ENCODE measurements at places on chromosomes 7 and 10.

- no peak for DNase-seq
Observed at GRCh38 chr7:5397736-5398135, 25.9 kb downstream of the TNRC18 start.

DNA sequence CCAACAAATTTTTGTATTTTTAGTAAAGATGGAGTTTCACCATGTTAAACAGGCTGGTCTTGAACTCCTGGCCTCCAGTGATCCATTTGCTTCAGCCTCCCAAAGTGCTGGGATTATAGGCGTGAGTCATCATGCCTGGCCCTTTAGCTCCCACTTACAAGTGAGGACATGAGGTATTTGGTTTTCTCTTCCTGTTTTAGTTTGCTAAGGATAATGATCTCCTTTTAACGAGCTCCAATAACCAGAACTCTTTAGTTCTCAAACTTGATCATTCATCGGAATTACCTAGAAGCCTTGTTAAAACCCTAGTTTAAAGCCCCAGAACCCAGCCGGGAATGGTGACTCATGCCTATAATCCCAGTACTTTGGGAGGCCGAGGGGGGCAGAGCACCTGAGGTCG lies 481.4 kb downstream of the TYW1 start:
- no peak for DNase-seq

- peak; percentile 48 for DNase-seq
Observed at GRCh38 chr10:108393089-108393488, 1228.6 kb upstream of the SORCS1 start.

- no peak for DNase-seq
Observed at GRCh38 chr10:108901781-108902618, 1021.3 kb downstream of the XPNPEP1 start.

GRCh38 chr7:4807598-4808016 lies 32.2 kb downstream of the AP5Z1 start:
- no peak for DNase-seq

DNA sequence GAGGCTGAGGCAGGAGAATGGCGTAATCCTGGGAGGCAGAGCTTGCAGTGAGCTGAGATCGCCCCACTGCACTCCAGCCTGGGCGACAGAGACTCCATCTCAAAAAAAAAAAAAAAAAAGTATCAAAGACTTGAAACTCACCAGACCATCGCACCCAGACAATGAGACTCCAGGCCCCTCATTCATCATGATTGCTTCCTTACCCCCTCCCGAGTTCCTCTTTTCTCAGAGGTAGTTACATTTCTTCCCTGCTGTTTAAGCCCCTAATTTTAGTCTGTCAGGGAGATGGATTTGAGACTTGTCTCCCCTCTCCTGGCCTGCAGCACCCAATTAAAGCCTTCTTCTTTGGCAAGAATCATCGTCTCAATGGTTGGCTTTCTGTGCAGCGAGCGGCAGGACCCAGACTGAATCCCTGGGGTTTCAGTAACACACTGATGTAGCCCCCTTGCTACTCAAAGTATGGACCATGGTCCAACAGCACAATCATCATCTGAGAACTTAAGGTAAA lies 19.4 kb upstream of the TPST1 start:
- no peak for DNase-seq

- no peak for DNase-seq
Observed at GRCh38 chr10:104328896-104329710, 9.2 kb downstream of the ITPRIP start.

DNA sequence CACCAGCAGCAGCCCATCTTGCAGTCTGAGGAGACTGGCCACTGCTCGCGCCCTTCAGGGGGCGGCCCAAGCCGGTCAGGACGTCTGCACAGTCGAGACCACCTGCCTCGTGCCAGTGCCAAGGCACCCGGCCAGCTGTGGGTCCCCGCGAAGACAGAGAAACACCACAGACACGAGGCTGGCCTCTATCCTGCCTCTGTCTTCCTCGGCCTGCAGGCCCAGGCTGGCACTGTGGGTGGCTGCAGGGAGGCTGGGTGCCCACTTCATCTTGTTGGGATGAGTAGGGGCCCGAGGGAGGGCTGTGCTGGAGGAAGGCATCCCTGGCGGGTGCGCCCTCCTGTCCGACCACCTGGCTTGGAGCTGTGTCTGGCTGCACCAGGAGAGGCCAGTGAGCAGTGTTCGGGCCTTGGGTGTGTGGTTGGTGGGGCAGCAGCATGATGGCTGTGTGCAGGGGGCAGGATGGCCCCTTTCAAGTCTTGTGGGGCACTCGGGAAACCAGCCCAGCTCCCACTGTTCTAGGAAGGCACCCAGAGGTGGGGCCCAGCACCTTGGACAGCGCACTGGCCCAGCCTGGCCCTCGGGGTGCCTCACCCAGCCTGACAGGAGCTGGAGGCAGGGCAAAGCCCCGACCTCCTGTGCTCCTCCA lies 7.3 kb downstream of the DPYSL4 start:
- DNase-seq: no peak

GRCh38 chr7:43763183-43763582 lies 4.7 kb downstream of the BLVRA start:
- DNase-seq: no peak

DNA sequence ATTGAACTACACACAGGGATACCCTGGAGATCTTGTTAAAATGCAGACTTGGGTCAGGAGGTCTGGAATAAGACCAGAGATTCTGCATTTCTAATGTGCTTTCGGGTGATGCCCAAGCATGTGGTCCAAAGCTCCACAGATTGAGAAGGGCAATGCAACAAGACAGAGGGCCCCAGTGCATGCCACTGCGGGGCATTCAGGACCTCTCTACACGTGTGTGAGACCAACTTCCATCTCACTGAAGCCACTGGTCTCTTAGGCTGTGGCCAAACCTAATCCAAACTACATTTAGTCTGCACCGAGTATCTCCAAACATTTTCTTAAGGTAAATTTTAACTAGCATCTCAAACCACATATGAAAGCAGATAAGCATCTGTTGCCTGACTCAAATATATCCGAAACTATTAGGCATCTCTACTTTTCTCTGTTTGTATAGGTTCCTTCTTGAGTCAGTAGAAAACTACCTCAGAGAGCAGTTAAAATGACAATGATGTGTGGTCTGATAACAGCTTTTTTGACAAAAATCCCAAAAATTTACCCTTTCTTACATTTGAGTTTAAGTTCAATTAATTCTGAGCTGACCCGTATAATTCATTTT lies 107.5 kb downstream of the ELMO1 start:
- DNase-seq: no peak

GRCh38 chr7:149715476-149715875 lies 57.9 kb downstream of the ZNF467 start:
- no peak for DNase-seq

DNA sequence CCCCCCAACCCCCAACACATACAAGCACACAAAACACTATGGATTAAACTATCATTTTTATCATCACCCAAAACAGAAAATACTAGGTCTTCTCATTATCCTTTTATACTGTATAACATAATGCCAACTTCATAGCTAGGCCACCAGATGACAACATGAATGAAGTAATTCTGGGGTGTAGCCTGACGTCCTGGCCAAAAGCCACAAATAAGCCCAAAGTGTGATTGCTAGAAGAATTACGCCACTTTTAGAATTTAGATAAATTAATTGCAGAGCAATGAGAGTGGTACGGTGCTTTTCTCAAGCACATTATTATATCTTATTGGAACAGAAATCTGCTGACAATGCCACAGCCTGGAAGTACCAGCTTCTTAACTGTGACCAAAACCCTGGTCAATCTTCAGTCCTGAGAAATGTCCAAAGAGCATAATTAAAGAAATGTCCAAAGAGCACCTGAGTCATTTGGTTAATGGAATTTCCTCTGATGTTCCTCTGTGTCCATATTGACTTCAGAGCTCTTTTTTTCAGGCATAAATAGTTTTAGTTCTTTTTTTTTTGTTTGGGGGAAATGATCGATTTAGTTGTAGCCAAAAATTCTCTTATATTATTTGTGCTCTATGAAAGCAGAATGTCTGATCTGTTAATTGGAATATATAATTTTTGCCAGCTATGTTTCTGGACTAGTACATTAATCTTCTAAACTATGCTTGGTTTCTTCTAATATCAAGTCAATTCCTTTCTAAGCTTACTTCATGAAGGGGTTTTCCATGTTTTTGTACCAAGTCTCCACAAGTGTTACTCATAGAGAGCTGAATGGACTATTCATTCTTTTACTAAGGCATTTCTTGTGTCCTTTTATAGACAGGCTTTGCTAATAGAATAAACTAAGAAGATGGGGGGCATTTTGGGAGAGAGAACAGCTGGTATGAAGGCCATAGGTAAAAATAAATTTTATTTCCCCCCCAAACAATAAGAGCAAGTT lies 233.4 kb upstream of the SLC26A5 start:
- DNase-seq: no peak

GRCh38 chr7:42097752-42098151 lies 139.3 kb downstream of the GLI3 start:
- no peak for DNase-seq

DNA sequence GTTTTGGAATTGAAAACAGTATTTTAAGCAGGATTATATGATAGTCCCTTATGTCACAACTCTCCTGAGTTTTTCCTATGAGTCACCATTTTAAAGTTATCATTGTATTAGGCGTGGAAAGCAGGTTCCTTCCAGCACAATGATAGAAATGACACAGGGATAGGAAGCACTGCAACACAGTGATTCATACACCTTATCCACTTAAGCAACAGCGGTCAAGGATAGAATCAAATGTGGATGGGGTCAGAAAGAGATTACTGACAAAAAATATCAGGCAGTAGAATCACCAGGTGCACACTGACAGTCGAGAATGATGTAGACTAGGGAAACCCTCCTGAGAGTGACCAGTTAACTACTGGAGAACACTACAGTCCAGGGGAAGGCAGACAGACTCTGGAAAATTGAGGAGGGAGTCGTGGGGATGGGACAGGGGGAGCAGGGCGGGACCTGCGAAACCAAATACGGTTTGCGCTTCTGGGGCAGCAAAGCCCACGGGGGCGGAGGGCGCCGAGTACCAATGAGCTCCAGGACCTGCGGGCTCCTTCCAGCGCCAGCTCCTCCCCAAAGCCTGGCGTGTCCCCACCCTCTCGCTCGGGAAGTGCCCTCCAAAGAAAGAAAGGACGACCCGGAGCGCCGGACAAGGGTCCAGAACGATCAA lies 479 bp downstream of the PNPLA8 start:
- DNase-seq: peak; percentile 82

GRCh38 chr7:40923626-40924025 lies 779.3 kb downstream of the INHBA start:
- DNase-seq: no peak

DNA sequence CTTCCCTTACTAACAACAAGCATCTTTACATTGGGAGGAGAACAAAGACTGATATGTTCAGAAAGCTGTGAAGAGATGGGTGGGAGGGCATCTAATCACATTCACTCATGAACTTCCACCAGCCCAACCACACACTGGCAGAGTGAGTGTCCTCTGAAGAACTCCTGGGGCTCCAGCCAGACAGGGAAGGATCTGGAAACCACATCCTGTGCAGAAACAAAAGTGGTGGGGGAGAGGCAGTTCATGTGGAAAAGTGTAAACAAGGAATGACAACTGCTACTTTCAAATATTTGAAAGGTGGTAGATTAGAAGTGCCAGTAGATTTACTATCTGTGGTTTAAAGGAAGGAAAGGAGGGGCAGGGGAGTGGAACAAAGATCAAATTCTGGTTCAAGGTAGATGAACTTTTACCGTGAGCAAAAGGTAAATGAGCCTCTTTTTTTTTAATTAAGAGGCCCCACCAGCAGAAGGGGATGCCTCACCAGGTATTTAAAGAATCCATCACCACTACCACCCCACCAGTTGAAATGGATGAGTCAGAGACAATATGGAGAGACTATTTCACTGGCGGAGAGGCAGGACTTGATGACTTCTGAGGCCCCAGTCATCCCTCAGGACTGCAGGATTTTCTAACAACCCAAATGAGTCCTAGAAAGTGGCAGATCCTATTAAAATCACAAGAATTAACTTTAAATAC lies 34.5 kb downstream of the GOT1 start:
- no peak for DNase-seq

GRCh38 chr10:82319074-82319473 lies 444.1 kb downstream of the NRG3 start:
- peak; percentile 15 for DNase-seq

- DNase-seq: no peak
Observed at GRCh38 chr10:75876710-75877109, 445.3 kb downstream of the LRMDA start.

DNA sequence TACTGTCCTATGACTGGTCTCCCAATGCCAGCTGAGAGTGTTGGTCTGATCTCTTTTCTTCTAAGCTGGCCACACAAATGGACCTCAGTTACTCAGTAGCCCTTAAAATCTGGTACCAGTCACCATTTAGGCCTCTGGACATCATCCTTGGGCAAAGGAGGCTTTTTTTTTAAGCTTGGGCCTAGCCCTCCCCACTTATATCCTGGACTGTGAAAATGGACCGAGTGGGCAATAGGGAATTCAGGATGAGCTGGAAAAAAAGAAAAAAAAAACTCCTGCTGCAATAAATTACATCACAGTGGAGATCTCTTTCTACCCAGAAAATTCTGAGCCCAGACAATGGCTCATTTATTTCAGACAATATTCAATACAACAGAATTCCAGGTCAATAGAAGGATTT lies 68.4 kb downstream of the PARP12 start:
- no peak for DNase-seq

GRCh38 chr10:124308811-124309210 lies 109.9 kb downstream of the OAT start:
- DNase-seq: no peak
